NCI-H1105 (cell line): ENCODE measurements at places on chromosomes 12 and 14.

DNA sequence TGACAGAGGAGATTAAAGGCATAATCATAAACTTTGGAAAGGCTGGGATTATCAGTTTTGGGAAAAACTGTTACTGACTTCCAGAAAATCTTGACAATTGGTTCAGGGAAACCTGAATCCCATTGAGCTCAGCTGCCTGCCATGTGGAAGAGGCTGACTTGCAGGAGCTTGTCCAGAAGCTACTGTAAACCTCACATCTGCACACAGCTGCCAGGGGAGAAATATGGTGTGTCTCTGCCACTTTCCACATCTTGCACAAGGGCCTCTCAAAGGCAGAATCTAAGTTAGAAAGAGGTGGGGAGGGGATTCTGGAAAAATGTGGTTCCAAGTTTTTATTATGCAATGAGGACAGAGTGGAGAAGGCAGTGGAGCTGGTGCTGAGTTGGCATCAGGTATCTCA lies 8.7 kb upstream of the BHLHE41 start:
- no peak for DNase-seq

DNA sequence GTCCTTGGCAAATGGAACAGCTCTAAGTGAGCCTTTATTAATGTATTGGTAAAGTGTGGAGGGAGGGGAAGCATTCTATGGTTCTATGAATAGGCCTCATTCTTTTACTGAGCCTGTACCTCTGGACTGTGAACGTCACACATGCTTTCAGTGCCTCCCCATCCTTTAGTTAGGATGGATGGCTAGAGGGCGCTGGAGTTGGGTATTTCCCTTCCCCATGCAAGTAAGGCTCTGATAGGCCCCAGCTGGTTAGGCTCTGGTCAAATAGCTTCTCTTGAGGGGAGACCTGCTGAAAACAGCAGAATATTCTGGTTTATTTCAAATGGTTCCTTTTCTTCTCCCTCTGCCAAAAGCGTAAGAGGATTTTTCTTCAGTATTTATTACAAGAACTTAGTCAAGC lies 860.9 kb upstream of the MDGA2 start:
- no peak for DNase-seq

DNA sequence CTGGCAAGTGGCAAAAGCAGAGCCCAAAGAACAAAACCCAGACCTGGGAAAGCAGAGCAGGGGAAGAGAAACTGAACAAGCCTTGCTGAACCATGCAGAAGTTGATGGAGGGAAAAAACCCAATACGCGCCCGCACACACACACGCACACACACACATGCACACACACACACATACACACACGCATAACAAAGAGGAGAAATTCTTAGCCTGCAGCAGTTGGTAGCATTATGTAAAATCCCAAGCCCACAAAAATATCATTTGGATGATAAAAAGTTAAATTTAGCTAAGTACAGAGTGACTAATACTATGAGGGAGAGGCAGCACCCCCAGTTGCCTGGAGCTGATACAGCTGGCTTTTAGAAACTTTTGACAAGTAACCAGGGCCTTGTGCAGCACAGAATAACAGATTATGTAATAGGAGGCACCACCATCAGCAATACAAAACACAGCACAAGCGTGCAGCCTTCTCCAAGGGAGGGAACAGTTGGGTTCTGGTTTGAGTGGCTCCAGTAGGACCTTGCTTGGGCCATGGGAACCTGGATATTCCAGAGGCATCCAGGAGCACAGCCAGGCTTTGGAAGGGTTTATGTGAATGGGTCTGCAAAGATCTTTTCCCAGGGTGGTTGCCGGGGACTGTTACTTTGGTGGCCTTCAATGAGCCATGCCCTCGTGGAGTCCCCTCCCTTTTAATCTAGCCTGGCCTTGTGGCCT lies 35.3 kb downstream of the PITPNM2 start:
- DNase-seq, result no peak

- no peak for DNase-seq
Observed at GRCh38 chr12:14842315-14842714, 1.0 kb downstream of the ART4 start.

GRCh38 chr12:80101126-80101525 lies 1.8 kb downstream of the OTOGL start:
- peak; percentile 41 for DNase-seq

GRCh38 chr12:27524494-27524835 lies 459 bp downstream of the PPFIBP1 start:
- DNase-seq, result no peak

DNA sequence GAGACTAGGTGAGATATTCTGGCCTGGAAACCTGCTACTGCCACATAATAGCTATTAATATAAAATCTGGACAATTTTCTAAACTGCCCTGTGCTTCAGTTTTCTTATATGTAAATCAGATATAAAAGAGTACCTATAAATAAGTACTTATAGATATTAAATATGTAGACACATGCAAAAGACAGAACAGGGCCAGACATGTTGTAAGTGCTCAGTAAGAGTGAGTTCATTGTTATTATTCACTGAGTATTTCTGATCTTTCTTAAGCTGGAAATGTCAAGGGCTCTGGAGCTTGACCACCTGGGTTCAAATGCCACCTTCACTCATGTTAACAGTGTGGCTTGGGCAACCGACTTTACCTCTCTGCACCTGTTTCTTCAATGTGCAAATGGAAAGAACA lies 179.8 kb downstream of the GALC start:
- peak; percentile 45 for DNase-seq

DNA sequence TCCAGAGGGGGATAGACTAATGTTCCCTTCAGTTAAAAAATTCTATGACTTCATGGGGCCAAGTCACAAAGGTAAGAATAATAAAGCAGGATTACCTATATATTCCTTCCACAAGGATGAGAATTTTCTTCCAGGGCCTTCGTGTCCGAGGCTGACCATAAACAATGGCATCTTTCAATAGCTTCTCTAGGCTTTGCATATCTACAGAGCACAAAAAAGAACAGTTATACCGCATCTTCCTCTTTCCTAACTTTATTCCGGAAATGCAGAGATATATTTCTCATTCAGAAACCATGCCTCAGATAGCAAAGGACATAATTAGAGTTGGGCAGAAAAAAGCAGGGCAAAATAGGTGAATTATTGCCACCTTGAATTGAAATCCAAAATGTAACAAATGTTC lies 58.3 kb upstream of the ISM2 start:
- no peak for DNase-seq

DNA sequence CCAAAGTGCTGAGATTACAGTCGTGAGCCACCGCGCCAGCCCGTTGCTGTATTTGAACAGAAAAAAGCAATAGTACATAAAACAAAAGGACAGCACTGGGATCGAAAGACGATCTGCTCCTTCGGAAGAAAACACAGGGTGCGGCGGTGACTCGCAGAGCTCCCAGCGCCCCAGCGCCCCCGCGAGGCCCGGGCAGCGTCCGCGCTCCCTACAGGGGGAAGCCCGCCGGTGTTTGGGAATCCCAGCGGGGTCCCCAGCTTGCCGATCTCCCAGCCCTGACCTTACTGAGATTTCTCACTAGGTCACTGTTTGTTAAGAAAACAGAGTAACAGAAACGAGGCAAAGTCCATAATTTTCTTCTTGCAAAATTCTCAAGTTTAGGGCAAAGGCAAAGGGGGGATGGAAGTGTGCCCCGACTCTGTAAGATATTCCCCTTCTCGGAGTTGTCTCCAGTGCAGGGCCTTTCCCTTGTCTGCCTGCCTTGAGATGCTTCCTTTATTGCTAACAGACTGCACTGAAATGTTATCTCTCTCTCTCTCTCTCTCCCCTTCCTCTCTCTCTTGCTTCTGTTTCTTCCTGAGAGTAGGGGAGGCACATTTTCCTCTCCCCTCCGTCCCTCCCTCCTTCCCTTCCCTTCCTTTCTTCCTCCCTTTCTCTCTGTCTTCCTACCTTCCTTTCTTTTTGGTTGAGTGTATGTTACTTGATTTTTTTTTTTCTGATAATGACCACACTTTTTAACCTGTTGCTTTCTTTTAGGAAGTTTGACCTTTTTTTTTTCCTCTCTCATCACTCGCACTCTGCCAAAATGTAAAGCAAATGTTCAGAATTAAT lies 91.9 kb downstream of the TMEM30B start:
- DNase-seq, result no peak

DNA sequence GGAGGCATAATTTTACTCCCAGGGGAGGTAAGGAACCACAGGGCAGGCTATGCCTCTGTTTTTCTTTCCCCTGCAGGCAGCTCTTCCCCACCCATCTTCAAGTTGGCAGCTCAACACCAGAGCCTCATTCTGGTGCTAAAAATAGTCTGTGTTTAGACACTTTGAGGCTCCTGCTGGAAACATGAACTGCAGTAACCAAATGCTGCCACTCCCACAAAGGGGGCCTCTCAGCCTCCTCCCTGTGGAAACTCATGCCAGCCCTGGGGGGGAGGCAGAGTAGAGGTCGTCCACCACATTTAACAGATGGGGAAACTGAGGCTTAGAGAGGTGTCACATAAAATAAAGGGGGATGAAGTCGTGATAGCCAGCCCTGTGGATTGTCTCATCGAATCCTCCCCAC lies 61.4 kb downstream of the WSCD2 start:
- DNase-seq, result no peak

DNA sequence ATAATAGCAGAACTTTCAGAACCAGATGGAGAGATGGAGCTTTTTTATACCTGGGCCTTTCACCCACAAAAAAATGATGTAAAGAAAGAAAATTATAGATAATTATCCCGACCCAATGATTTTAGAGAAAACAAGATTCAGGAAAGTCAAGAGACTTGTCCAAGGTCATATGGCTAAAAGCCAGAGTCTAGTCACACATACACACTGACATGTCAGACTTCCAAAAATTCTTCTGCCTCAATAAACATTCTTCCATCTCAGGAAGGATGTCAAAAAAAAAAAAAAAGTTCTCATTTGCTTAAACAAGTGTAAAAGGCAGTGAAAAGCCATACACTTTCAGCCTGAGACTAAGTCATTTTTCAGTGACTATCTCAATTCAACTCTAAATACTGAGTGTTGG lies 116.0 kb downstream of the PRICKLE1 start:
- no peak for DNase-seq

DNA sequence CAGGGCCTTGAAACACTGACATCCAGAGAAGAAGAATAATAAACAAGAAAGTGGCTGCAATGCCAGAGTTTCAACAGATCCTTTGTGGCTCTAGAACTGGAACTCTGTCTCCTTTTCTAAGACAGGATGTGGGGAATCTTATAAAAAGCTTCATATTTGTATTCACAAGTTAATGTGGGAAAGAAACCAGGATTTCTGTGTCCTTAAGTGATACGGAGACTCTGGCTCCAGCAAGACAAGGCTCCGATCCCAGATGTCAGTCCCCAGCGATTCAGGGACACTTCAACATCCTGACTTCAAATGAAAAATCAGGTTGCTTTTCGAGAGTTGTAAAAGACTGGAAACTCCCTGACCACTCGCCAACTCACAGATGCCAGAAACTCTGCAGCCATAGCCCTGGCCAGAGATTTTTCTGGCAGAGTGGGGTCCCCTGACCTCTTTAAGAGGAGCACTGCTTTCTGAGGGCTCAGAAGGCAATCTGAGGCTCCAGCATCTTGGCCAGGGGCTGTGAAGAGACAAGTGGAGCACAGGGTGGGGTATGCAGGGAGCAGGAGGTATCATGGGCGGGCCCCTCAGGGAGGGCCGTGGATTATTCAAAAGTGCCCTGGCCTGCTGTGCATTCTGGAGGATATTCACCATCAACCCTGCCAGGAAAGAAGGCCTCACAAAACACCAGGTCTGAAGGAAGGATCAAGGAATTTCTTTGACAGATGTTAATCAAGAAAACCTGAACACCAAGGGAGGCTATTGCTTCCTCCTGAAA lies 53.3 kb downstream of the TMX1 start:
- DNase-seq, result no peak

GRCh38 chr12:114588061-114588460 lies 95.9 kb downstream of the TBX3 start:
- no peak for DNase-seq

DNA sequence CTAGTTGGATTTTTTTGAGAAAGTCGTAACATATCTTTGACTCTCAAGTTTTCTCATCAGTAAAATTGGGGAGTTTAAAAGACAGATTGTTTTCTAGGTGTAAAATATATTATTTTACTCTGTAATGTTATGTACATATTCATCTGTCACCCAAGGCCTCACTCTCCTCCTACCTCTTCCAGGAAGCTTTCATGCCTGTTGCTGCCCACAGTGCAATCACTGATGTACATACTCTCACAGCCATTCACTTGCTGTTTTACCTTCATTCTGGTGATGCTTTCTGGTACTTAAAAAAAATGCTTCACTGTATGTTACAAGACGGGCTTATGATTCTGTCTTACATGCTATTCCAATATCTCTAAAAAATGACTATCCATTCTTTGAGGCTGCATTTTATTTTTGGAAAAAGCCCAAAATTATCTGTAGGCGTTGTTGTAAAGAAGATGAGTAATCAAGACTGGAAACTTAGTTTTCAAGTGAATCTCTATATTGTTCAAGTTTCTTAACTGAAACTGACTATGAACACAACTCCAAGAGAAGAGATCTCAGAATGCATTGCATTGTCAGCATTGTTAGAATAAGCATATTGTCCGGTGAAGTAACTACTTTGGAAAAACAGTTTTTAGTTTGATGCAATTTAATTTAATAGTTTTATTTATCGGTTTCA lies 82.5 kb downstream of the LMO3 start:
- DNase-seq, result no peak

DNA sequence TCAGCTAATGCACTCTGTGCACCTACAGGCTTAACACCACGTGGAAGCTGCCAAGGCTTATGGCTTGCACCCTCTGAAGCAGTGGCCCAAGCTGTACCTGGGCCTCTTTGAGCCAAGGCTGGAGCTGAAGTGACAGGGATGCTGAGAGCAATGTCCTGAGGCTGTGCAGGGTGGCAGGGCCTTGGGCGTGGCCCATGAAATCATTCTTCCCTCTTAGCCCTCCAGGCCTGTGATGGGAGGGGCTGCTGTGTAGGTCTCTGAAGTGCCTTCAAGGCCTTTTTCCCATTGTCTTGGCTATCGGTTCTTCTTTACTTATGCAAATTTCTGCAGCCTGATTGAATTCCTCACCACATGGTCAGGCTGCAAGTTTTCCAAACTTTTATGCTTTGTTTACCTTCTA lies 47.4 kb upstream of the TMTC1 start:
- no peak for DNase-seq

DNA sequence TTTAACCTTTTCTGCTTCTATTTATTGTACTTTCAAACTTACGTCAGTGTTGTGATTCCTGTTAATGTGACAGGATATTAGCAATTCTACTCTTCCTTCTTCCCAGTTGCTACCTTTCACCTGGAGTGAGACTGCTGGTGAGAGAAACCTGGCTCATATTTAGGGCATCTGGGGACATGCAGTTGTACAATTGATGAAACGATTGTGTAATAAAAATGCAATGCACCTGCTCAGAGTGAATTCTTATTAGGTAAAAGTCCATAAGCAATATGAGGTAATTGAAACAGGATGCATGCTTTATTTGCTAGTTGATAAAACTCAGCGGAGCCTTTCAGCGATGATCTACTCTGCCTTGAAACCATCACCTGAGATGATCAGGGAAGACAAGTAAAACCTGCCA lies 116.1 kb upstream of the FBXO33 start:
- DNase-seq, result no peak

- DNase-seq, result no peak
Observed at GRCh38 chr12:77102691-77103090, 37.3 kb upstream of the E2F7 start.

GRCh38 chr12:124110372-124110883 lies 137.4 kb downstream of the ZNF664 start:
- DNase-seq, result no peak
